ENCODE measurements at places on chromosomes 7 and 10.
A peak's percentile ranks its signal among the peaks of the same experiment; 100 is the strongest.

DNA sequence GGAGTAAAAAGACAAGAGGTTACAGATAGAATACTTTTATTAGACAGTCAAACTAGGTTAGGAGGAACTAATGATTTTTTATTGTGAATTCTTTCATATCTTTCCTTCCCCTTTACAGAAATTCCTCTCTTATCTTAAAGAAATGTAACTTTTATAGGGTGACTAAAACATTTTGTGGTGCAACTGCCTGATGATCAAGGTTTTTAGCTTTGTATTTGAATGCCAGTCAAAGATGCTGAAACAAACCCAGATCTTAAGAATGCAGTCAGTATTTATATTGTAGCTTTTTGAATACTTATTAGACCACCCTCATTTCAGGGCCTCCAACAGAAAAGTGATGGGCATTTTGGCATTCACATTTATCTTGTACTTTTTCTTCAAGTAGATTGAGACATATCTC is 27.4 kb downstream of the TAX1BP1 start:
- no peak for DNase-seq

GRCh38 chr10:17222329-17222728 is 5.7 kb upstream of the VIM start:
- no peak for DNase-seq

GRCh38 chr10:76868098-76868977 is 769.3 kb downstream of the KCNMA1 start:
- DNase-seq = no peak

- no peak for DNase-seq
Measured at GRCh38 chr10:555682-556350, 133.7 kb downstream of the DIP2C start.

GRCh38 chr7:22686620-22687019 is 40.4 kb upstream of the IL6 start:
- DNase-seq = no peak

- no peak for DNase-seq
Measured at GRCh38 chr7:93516834-93517233, 57.7 kb downstream of the CALCR start.

- DNase-seq = no peak
Measured at GRCh38 chr7:90180011-90180585, 25.8 kb downstream of the STEAP1 start.

GRCh38 chr7:36970551-36971514 is 246.5 kb upstream of the AOAH start:
- no peak for DNase-seq

DNA sequence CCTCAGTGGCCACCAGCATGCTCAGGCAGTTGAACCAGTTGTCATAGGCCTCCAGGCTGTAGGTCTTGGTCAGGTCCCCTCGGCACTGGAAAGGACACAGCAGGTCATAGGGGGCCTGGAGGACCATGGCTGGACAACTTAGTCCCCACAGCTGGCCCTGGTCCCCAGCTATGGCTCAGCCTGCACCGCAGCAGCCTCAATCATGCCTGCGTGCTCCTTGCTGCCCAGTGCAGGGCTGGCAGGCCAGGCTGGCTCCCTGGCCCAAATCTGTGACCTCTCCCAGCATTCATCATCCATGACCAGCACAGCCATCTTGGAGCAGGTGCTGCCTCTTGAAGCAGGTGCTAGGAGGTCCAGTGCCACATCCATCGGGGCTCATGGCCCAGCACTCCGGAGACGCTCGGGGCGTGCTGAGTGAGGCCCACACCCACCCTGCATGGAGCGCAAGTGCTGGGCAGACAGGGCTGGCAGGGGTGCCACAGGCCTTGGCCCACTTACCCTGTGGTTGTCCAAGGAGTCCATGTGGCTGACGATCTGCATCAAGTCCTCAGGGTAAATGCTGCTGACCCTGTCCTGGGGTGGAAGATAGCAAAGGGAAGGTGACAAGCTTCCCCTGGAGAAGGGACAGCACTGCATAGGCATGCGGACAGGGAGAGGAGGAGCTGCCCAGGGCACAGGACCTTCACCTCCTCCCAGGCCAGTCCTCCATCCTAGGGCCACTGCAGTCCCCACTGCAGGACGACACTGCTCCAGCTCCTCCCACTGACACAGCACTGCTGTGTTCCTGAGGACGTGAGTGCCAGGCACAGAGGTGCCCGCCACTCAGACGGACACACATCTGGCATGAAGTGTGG is 61.7 kb downstream of the CSGALNACT2 start:
- DNase-seq = no peak

DNA sequence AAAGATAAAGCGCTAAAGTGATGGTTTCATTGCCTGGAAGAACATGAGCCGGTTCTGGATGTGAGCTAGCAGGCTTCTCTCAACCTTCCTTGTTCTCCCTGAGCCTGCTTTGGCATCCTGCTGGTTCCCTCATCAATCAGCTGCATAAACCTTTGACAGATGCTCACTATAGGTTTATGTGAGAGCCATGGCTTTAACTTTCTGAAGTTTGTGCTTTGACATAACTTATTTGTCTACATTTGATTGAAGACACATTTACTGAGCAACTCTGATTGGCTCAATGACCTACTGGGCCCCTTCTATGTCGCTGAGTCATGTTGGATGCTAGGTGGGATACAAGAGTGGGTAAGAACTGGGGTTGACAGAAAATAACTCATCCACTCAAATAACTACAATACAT is 192.0 kb downstream of the ADAM12 start:
- no peak for DNase-seq

DNA sequence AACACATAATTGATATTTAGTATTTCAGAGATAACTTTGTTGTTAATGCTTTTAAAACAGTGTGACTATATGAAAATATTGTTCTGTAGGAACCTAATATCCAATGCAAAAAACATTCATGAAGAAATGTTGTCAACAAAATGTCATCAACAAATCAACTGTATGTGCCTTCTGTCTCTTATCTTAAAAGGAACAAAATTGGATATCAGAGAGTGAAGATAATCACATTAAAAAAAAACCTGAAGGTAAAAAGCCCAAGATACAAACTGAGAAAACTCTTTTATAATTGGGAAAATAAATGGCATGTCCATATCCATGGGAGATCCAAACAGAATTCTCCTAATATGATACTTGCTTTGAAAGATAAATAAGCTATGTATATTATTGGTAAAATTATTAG is 33.9 kb downstream of the ICA1 start:
- no peak for DNase-seq

DNA sequence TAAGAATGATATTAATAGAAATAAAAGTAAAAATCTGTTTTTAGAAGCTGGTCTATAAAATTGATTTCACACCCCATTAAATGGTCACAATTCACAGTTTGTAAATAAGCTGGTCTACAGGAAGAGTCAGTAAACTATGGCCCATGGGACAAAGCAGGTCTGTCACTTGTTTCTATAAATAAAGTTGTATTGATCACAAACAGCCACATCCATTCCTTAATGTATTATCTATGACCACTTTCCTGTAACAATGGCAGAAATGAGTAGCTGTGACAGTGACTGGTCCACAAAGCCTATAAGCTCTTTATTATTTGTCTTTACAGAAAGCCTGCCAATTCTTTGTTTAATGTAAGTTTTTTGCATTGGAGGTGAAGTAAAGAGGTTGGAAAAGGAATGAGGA is 114.5 kb downstream of the SEMA3E start:
- no peak for DNase-seq

DNA sequence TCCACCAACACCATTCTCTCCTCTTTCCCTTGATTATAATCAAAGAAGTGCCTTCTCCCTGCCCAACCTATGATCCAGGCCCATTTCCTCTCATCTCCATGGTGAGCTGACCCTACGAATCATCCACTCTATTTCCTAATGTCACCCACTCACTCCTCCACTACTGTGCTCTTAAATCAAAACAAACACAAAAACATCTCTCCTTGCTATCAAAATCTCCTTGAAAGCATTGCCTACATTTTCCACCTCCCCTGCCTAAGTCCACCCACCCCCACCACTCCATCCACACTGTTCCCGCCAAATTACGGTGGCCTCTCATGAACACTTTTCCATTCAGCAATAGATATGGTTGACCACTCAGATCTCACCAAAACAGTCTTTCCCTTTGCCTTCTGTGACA is 5.3 kb downstream of the DYDC1 start:
- no peak for DNase-seq

DNA sequence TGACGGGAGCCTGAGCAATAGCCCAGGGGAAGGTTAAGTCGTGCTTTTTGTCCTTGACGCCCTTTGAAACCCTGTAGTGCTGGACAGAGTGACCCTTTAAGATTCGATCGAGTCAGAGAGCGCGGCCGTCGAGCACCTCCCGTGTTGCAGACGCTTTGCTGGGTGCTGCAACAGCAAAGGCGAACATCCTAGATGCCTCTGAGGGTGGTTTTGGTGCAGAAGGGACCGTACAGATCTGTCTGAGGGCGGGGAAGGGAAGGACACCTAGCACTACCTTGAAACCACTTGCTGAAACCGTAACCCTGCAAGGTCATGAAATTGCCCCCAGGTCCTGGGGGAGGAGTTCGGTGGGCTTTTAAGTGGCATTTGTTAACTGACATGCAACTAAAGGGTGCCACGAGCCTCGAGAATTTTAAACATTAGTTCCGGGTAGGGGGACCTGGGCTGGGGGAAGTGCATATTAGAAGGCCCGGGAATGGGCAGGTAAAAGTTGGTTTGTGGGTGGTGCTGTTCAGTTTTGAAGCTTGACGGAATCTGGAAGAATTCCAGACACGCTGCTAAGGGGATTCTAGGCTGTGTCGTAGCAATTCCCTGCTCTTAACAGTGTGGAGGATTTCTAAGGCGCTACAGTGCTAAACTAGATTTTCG is 786 bp downstream of the ATP5F1C start:
- peak; percentile 49 for DNase-seq

GRCh38 chr10:89102735-89103134 is 104.4 kb downstream of the CH25H start:
- no peak for DNase-seq

DNA sequence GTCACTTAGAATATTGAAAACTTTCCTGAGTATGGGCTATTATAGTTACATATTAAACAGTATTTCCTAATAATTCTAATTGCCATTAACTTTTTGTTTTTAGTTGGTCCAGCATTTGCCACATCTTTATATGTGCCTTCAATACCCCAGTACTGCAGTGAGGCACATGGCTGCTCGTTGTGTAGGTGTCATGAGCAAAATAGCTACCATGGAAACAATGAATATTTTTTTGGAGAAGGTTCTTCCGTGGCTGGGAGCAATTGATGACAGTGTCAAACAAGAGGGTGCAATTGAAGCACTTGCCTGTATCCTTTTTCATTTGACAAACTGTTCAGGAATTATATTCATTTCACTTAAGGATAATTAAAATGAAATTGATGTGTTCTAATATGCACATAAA is 72.7 kb downstream of the BTAF1 start:
- DNase-seq = no peak

DNA sequence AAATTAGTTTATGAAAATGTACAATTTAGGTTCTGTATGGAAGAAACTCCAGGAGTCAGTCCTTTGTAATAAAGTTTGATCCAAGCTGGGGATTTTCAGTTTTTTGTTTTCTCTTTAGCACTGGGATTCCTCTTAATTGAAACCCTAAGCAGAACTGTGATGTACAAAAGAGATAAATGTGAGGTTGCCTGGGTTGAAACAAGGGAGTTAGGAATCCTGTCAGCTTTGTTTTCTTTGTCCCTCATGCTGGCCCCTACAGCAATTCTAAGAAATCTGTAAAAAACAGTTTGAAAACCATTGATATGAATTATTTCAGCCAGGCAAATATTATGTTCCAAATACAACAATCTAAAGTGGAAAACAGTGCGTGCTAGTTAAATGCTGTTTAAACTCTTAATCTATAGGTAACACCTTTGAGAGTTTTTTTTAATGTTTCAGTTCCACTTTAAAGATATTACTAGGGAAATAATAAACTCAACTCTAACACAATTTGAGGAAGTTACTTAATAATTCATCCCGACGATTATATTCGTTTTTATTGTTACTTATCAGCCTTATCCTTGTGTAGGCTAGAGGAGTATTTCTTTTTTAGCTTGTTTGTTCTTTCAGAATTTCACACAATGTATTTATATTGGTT is 65.3 kb downstream of the SGCE start:
- no peak for DNase-seq

DNA sequence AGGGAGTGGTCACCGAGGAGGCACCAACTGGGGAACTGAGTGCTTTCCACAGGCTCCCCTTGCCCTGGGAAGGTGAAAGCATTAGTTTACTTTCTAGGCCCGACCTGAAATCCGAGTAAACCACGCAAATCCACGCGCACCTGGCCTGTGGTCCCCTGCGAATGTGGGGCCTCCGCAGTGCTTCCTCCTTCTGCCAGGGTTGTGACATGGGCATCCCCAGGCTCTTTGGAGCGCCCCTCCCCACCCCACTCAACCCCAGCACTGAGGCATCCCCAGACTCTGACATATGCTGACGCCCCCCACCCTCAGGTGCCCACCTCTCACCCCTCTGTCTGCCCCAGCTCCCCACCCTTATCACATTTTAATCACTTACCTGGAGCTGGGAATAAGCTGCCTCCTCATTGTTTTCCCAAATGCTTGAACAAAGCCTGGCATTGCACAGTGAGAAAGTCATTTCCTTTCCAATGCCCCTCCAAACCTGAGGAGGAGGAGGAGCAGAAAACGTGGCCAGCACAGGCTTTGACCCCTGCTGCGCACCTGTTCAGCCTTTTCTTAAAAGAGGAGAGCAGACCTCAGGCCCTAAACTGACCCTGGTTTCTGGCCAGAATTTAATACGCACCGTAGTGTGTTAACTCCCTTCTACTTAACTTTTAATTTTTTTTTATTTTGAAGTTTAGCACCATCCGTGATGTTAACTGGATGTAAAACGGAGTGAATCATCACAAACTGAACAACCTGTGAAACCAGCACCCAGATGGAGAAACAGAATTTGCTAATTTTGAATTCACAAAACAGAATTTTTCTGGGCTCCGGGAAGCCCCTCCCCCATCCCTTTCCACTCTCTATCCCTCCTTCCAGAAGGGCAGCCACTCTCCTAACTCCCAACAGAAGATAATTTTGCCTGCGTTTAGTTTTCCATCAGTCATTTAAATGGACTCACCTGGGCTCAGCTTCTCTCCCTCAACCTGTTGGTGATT is 129.4 kb downstream of the WDR11 start:
- peak; percentile 49 for DNase-seq

DNA sequence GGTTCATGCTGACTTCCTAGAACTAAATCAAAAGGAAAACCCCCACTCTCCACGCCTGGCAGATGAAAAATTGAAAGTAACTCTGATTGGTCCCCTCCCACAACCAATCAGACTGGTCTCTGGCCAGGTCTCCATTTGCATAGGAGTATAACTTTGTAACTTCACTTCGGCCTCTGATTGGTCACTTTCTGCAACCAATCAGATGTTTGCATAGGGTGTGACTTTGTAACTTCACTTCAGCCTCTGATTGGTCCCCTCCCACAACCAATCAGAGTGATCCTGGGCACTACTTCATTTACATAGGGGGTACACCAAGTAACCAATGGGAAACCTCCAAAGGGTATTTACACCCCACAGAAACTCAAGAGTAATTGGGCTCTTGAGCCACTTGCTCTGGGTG is 306.6 kb upstream of the PFKP start:
- DNase-seq = no peak

GRCh38 chr7:134248196-134248595 is 68.5 kb downstream of the SLC35B4 start:
- no peak for DNase-seq

GRCh38 chr10:71213127-71213621 is 804 bp downstream of the UNC5B start:
- DNase-seq = peak; percentile 75

GRCh38 chr10:22054961-22055360 is 51.4 kb upstream of the DNAJC1 start:
- no peak for DNase-seq

- DNase-seq = no peak
Measured at GRCh38 chr7:17940951-17941431, 697 bp upstream of the SNX13 start.

All from ELF-1 (cell line).